Kidney (tissue), 22 donors: ENCODE measurements at places on chromosomes 11 and 22. TPM values are rescaled to one million over a fixed set of nuclear protein-coding genes. Genes with fewer than 3 reads are reported as not detected.

- no peak for DNase-seq
These were observed 20.5 kb upstream of the SYT12 start for GRCh38 chr11:67002297-67002913.

CPT1B gene
- polyA plus RNA-seq: 20.6 TPM

GRCh38 chr11:68282141-68282860, 10.5 kb upstream of the C11orf24 start:
- no peak for DNase-seq

DNA sequence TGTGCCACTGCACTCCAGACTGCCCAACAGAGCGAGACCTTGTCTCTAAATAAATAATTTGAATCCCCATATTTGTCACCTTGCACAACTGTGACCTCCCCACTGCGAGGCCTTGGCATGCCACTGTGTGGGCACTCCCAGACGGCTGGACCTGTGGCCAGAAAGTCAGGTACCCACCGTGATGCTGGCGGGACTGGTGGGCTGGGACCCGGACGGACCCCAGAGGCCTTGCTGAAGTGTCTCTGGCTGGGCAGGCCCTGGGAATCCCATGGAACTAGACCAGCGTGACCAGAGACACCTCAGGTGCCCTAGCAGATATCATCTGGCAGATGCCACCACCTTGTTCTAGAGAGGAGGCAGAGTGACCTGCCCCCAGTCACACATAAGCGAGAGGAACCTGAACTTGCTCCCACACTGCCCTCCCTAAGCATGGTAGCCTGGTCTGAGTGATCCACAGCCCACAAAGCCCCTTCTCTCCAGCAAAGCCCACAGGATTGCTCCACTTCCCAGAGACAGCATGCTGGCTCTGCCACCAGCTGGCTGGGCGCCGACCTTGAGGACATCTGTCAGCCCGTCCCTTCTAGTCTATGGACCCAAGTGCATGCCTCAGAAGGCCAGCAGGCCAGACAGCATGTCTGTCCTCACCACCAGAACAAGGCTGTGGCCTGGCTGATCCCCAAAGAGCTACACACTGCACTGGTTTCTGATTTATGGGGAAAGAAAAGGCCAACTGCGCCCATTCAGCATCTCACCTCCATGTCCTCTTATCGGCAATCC, 9.5 kb downstream of the MACROD1 start:
- DNase-seq: no peak
